ENCODE measurements at places on chromosomes 2 and 18. TPM values are rescaled to one million over a fixed set of nuclear protein-coding genes. Genes with fewer than 3 reads are reported as not detected.

Gene UGT1A3
- not detected for total RNA-seq

Gene APOB
- total RNA-seq, result 0.52 TPM

Gene SERPINB12
- total RNA-seq, result not detected

Gene PSMA8
- not detected for total RNA-seq

Gene GNLY
- total RNA-seq, result not detected

Gene MBP
- total RNA-seq, result 22.4 TPM

Gene C2orf80
- total RNA-seq, result not detected

Gene TRIM43
- not detected for total RNA-seq

Gene LIMS4
- 1.0 TPM for total RNA-seq

Gene PREB
- total RNA-seq, result 14.1 TPM

Gene GDF7
- total RNA-seq, result 0.52 TPM

Gene DLX2
- total RNA-seq, result not detected

Gene ACTR3
- 40.7 TPM for total RNA-seq

Gene RTKN
- 26.6 TPM for total RNA-seq

Gene NPHP1
- 11.5 TPM for total RNA-seq

Gene PCARE
- total RNA-seq, result under 0.01 TPM

Gene CLHC1
- 20.4 TPM for total RNA-seq

Gene APCDD1
- total RNA-seq, result 2.6 TPM

Gene LGALSL
- 11.5 TPM for total RNA-seq

Gene PID1
- total RNA-seq, result 25.1 TPM

Gene UNC80
- total RNA-seq, result 2.1 TPM

Gene BMP10
- not detected for total RNA-seq

Gene LYPD6B
- 0.52 TPM for total RNA-seq

Gene AGXT
- not detected for total RNA-seq

Measured in skeletal muscle tissue (tissue), 5 donors.